NCI-H510A (cell line): ENCODE measurements at places on chromosomes 1 and 21.
A peak's percentile ranks its signal among the peaks of the same experiment; 100 is the strongest.

DNA sequence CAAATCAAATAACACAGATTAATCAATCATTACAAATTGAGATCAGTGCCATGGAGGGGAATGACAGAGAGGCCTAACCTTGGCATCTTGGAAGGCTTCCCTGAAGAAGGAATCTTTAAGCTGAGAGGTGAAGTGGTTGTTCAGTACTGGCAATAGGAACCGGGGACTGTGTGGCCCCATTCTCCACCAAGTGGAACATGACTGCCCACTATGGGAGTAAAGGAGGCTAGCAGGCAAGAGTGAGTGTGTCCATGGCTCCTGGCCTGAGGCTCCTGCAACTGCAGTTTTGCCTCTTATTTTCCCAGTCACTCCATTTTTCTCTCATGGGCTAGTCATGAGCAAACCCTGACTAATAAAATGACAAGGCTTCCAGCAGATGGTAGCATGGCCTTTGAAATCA lies 112.2 kb upstream of the GJB5 start:
- no peak for DNase-seq

DNA sequence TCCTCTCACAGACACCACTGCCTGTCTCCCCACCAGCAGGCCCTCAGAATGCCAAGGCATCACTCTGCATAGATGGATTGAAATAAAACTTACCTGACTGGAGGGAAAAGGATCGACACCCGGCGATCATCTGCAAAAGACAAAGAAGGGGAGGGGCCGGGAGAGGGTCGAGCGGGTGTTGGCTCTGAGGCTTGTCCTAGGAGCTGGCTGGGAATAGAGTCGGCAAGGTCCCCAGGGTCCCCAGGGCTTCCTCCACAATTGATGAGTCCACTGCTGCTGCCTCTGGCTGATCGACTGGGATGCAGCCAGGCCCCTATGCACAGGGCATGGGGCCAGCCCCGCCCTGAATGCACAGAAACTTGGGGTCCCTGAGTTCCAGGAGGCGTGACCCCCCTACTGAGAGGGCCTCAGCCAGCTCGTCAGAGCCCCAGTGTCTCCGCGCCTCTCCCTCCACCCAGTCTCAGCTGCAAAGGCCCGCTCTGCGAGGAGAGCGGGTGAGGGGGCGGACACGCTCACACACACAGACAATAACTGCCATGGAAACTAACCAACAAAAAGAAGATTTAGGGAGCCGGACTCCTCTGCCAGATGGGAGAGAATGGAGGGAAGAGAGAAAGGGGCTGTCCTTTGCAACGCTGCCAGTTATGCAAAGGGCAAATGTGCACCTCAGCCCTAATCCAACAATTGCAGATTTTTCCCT lies at the start of gene KLHDC8A:
Gene KLHDC8A (minus strand): TSS at position 483 of the 700 bp plus-strand sequence. CDS start 13,318 bp downstream, outside the sequence.
- DNase-seq: no peak

- DNase-seq: no peak
Observed at GRCh38 chr21:27359141-27359540, 392.3 kb upstream of the ADAMTS5 start.

- no peak for DNase-seq
Observed at GRCh38 chr1:19287436-19288185, 959 bp downstream of the AKR7A3 start.

DNA sequence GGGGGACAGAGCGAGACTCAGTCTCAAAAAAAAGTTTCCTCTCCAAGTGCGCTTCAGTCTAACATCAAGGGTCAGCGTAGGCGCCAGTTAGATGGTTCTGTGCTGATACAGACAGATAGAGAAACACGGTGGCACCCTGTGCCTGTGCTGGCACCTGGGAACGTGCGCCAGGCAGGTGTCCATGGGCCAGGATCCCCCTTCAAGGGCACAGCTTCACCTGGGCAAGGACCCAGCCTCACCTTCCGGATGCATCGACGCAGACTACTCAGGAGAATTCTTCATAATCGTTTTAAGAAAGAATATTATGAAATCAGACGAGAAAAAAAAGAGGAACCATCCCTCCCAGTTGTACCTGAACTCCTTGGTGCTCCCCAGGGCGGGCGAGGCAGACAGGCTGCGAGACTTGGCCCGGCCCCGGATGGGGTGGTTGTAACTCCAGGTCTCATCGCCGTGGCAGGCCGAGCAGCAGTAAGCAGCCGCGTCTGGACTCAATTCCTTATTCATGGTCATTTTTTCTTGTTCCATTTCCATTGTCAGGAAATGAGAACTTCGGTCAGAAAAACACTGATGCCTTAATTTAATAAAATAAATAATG lies 13.3 kb downstream of the NADK start:
- DNase-seq: no peak

GRCh38 chr1:26034504-26035202 lies 11.3 kb downstream of the SLC30A2 start:
- DNase-seq: no peak

- DNase-seq: peak; percentile 18
Observed at GRCh38 chr1:234845097-234845660, 235.2 kb upstream of the IRF2BP2 start.

DNA sequence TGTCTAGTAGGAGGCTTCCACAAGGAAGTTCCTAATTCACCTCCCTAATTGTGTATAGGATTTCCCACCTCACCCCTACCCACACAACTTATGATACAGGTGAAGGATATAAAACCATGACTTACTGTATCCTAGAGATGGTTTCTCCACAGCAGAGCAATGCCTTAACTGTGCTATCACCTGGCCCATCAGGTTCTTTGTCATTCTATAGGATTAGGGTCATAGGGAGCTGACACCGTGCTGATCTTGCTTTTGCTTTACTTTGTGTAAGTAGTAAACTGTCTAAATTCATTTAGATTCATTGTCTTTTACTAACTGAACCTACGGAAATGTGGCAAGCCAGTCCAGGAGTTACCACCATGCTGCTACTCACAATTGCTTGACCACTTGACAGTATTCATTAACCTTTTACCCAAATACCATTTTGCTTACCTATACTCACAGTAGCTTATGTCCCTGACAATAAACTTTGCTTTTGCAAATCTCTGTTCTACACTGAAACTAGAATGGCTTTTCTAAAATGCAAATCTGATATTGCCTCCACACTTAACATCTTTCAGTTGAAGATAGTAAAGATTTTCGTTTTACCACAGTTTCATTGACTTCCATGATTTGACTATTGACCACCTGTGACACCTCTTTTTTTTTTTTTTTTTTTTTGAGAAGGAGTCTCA lies 147.6 kb downstream of the IFI44 start:
- DNase-seq: no peak

- DNase-seq: no peak
Observed at GRCh38 chr1:231416901-231417300, 5.2 kb downstream of the EGLN1 start.

- no peak for DNase-seq
Observed at GRCh38 chr1:230427981-230428380, 1.8 kb upstream of the PGBD5 start.

GRCh38 chr1:202505356-202505755 lies 156.9 kb downstream of the PPP1R12B start:
- no peak for DNase-seq

DNA sequence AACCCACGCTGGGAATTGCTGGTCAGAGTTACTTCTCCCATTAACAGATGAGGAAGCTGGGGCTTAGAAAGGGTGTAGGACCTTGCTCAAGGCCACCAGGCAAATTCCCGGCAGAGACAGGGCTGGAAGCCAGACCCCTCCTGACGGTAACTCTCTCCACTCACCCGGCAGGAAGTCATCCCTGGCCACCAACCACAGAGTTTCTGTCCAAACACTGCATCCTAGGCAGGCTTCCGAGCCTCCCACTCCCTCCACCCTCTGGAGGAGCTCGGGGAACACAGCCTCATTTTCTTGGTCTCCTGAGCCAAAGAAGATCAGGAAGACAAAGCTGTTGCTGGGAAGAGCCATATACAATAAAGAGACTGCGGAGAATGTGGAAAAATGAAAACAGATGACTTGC lies 25.0 kb upstream of the ZNF436 start:
- DNase-seq: no peak

GRCh38 chr1:197910120-197910991 lies 6.8 kb upstream of the LHX9 start:
- no peak for DNase-seq

DNA sequence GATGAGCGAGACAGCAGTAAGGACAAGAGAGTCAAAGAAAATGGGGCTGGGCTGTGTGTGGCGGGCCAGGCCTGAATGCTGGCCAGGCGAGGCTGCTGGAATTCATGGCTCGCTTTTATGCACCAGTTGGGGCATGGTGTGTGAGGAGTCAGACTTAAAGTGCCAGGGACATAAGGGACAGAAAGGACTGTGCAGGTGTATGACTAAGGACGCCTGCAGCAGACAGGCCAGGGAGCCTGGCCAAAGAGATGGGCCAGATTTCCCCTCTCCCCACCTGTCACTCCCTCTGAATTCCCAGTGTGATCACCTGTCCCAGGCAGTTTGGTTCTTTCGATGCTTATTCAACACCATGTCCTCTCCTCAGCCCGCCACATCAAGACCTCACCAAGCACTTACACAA lies 16.9 kb upstream of the SMIM12 start:
- no peak for DNase-seq

GRCh38 chr21:46205766-46206162 lies 21.5 kb upstream of the SPATC1L start:
- no peak for DNase-seq

- no peak for DNase-seq
Observed at GRCh38 chr1:143699115-143699514, 272.7 kb downstream of the FAM72C start.

DNA sequence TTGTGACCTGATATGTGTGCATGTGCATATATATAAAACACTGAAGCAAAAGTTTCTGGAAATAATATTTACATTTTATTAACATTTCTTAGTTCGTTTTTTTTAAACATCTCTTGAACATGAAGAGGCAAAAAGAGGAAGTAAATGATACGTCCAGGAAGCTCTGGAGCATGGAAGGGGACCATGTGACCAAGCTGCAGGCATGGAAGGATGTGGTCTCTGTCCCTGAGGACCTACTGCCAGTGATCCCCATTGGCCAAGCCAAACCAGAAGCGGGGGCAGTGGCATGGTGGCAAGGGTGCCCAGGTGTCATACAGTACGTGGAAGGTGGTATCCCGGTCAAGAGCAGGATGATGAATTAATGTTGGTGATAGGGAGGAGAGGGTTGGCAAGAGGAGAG lies 268.3 kb upstream of the PROX1 start:
- no peak for DNase-seq

- DNase-seq: no peak
Observed at GRCh38 chr1:184693011-184693410, 61.6 kb downstream of the EDEM3 start.

GRCh38 chr1:65449214-65449823 lies 28.9 kb downstream of the LEPR start:
- DNase-seq: no peak

DNA sequence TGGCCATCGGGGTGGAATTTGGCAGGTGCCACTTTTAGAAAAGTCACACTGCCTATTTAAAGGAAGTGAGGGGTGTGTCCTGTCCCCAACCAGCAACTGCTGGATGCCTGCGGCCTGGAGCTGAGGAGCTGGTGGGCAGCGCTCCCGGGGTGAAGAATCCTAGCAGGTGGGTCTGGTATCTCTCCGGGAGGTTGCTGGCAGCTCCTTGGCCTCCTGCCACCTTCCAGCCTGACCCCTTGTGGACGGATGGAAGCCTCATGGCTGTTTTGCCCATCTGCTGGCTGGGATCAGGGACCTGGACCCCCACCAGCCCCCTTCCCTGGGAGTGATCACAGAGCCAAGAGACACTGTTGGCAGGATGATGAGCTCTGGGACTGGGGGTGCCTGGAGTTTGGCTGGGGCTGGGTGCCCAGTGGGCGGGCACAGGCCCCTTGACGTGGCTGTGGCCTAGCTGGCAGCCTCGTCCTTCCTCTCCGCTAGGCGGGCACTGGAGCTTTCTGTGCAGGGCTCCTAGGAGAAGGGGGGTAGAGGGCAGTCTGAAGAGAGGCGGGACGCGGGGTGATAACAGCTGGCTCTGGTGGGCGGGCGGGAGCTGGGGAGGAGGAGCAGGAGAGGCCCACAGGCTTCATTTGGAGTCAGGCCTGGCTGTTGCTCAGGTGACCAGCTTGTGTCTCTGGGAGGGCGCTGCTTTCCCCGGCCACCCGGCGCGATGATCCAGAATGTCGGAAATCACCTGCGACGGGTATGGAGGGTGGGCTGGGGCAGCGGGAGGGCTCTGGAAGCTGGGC lies at the start of gene ACOT11:
Gene ACOT11 (plus strand): TSS at position 628 of the 788 bp plus-strand sequence. CDS start 82 bp downstream, at position 710.
- DNase-seq: peak; percentile 93

- DNase-seq: no peak
Observed at GRCh38 chr1:192565946-192566345, 9.6 kb upstream of the RGS1 start.

- no peak for DNase-seq
Observed at GRCh38 chr1:225533238-225533637, 105.4 kb upstream of the LBR start.

GRCh38 chr1:218357211-218357892 lies 12.2 kb downstream of the TGFB2 start:
- DNase-seq: no peak

GRCh38 chr1:155206891-155207805 lies 549 bp downstream of the THBS3 start:
- peak; percentile 58 for DNase-seq

GRCh38 chr1:17045150-17045549 lies 8.7 kb downstream of the SDHB start:
- no peak for DNase-seq

DNA sequence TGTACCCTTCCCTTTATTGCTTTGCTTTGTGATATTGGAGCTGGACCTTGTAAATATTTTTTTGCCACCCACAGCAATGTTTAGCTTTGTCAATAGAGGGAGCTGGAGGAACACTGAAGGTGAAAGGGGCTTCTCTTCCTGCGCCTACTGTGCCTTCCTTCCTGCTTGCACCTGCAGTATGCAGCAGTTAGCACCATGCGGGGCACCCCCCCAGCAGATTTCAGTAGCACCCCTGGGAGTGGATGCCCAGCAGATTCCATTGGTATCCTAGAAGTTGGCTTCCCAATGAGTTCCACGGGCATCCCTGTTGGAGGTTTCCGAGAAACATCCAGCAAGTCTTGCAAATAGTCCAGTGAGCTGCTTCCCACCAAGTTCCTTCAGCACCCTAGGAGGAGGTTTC lies 25.6 kb downstream of the S100A10 start:
- DNase-seq: no peak

GRCh38 chr1:177984136-177984525 lies 14.3 kb upstream of the SEC16B start:
- no peak for DNase-seq

DNA sequence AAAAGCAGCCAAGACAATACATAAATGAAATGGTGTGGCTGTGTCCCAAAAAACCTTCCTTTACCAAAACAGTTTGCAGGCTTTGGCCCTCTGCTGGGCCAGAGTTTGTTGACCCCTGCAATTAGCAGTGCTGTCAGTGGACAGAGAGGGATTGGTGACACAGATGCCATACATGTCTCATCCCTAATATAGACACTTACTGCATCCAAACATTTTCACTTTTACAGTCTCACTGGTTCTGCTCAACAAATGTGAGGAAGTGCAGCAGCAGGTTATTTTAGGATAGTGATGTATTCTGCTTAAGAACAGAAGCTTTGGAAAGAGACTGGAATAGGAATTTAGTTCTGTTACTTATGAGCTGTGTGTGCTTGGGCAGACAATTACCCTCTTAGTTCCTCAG lies 462.8 kb upstream of the LRRC7 start:
- no peak for DNase-seq

DNA sequence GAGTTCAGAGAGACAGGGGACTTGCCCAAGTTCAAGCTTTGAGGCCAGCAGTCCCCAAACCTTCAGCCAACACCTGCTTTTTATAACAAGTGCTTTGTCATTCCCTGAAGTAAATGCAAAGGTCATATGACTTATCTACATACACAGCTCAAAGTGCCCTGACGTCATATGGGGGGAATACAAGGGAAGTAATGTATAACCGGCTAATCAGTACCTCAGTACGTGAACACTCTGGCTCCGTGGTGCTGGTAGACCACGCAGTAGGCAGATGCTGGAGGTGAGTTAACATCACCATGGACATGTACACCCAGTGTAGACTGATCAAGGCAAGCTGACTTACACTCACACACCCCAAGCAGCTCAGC lies 60.0 kb downstream of the BACE2 start:
- DNase-seq: no peak
